ENCODE measurements at places on chromosomes 16 and 17. TPM values are rescaled to one million over a fixed set of nuclear protein-coding genes. Genes with fewer than 3 reads are reported as not detected.

TELO2 gene
- 55.7 TPM for total RNA-seq

ATP2A1 gene
- total RNA-seq: 2.3 TPM

SMTNL2 gene
- 39.3 TPM for total RNA-seq

CTRL gene
- 0.66 TPM for total RNA-seq

MT1F gene
- 12.5 TPM for total RNA-seq

KRT23 gene
- 43.6 TPM for total RNA-seq

SDR42E2 gene
- total RNA-seq: not detected

TMIGD1 gene
- not detected for total RNA-seq

PRR29 gene
- not detected for total RNA-seq

DNA sequence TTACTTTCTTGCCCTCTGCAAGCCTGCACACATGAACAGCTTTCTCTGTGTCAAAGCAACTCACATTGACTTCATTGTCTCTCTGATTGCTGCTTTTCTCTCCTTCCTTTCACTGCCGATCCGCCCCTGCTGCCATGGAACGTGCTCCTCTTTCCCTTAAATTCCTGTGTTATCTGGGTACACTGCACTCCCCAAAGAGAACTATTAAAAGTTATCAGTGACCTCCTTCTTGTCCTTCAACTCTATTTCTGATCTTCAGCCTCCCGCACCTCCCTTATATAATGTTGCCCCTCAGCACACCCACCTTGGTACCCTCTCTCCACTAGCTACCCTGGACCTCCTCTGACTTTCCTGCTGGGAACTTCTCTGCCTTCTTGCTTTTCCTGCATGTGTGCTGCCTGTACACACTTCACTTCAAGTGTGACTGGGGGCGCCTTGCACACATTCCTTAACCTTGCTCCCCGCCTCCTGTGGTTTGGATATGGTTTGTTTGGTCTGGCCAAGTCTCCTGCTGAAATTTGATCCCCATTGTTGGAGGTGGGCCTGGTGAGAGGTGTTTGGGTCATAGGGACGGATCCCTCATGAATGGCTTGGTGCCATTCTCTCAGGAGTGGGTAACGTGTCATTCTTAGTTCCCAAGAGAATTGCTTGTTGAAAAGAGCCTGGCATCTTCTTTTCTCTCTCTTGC lies 26.7 kb upstream of the PMP22 start:
- no peak for DNase-seq
- no peak overlapping the region for H3K27ac ChIP-seq
- H3K4me1 ChIP-seq: no peaks in the 10 kb centered on the region
- H3K27me3 ChIP-seq: no peaks in the 10 kb centered on the region
- H3K36me3 ChIP-seq: no peaks in the 10 kb centered on the region

DNA sequence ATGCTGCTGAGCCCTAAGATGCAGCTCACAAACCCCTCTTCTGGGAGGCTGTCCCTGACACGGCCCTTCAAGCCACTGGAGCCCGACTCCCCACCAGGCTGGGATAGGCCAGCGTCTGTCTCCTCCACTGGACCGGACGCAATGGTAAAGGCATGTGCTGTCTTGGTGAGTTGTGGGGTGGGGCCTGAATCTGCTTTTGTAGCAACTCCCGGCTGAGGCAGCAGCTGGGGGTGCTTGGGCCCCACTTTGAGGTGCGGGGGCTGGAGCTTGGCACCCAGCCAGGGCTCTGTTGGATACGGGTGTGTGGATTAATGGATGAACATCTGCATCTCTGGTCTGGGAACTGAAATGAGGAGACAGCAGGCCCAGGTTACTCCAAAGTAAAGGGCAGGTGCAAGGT lies 3.5 kb upstream of the NLRC3 start:
- no peaks in the 10 kb centered on the region for H3K4me1 ChIP-seq
- H3K27me3 ChIP-seq: no peaks in the 10 kb centered on the region
- H3K36me3 ChIP-seq: no peaks in the 10 kb centered on the region
- DNase-seq: no peak
- no peak overlapping the region for H3K4me3 ChIP-seq

GRCh38 chr16:66374176-66374575 lies 7.7 kb downstream of the CDH5 start:
- H3K27ac ChIP-seq: no peak overlapping the region
- H3K4me3 ChIP-seq: no peak overlapping the region
- no peaks in the 10 kb centered on the region for H3K36me3 ChIP-seq
- DNase-seq: no peak
- H3K4me1 ChIP-seq: peaks cover 9% of the 10 kb centered on the region

DNA sequence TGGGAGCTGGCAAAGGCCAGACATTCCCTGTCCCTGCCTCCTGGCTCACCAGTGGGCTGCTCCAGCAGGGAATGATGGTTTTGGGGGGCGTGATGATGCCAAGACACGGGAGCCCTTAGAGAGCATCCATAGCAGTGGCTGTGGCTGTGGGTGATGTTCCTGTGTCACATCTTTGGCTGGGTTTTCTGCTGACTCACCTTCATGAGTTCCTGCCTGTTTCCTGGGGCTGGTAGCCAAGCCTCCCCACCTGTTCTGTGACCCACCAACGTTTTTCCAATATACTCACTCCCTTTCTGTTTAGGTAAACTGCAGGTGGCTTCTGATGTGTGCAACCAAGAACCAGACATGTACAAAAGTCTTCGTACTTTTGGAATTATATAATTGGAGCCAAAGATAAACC lies 16.5 kb upstream of the NF1 start:
- H3K36me3 ChIP-seq: no peaks in the 10 kb centered on the region
- no peak for DNase-seq
- H3K4me1 ChIP-seq: peaks cover 6% of the 10 kb centered on the region
- no peak overlapping the region for H3K4me3 ChIP-seq
- H3K27me3 ChIP-seq: no peaks in the 10 kb centered on the region

DNA sequence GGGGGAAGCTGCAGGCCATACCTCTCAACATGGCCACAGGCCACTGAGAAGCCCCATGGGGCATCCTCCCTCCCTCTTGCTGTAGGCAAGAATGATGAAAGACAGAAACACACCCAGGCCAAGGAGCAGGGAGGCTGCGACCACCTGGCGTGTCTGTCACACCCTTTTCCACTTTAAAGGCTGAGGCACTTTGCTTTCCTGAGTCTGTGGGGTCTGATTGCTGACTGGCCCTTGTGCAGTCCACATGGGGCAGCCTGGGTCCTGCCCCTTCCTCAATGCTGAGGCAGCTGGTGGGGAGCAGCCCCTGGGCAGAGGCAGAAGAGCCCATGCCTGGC lies 8.7 kb downstream of the TMEM204 start:
- DNase-seq: no peak
- no peaks in the 10 kb centered on the region for H3K36me3 ChIP-seq
- H3K27ac ChIP-seq: no peak overlapping the region
- H3K4me3 ChIP-seq: no peak overlapping the region
- H3K27me3 ChIP-seq: no peaks in the 10 kb centered on the region

GRCh38 chr16:82157534-82157812 lies 12.6 kb downstream of the MPHOSPH6 start:
- no peaks in the 10 kb centered on the region for H3K27me3 ChIP-seq
- peaks cover 2% of the 10 kb centered on the region for H3K36me3 ChIP-seq
- H3K27ac ChIP-seq: no peak overlapping the region
- H3K4me3 ChIP-seq: no peak overlapping the region
- no peak for DNase-seq

DNA sequence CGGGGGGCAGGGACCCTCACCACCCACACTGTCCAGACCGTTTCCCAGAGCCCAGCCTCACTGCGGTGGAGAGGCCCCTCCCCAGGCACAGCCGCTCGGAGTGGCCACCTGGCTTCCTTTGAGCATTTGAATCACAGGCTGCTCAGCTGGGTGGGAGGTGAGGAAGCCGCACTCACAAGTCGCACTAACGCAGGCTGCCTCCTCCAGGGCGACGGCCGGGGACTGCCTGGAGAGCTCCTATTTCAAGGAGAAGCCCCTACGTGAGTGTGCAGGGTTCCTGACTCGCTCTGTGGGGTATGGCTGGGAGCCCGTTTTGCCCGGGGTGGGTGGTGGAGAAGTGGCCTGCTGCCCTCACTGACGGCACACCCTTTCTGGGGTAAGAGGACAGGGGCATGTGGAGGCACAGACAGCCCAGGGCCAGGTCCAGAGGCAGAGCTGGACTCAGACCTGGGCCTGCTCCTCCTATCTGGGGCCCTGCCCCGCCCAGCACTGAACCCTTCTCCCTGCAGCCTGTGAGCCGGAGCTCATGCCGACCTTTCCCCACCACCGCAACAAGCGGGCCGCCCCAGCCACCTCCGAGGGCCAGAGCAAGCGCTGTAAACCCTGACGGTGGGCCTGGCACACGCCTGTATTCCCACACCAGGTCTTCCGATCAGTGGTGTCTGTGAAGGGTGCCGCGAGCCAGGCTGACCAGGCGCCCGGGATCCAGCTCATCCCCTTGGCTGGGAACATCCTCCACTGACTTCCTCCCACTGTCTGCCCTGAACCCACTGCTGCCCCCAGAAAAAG lies 6.2 kb downstream of the SPATA2L start:
- H3K27ac ChIP-seq: peak overlapping the region; percentile 73
- no peaks in the 10 kb centered on the region for H3K27me3 ChIP-seq
- H3K36me3 ChIP-seq: peaks cover 11% of the 10 kb centered on the region
- H3K4me1 ChIP-seq: peaks cover 4% of the 10 kb centered on the region

DNA sequence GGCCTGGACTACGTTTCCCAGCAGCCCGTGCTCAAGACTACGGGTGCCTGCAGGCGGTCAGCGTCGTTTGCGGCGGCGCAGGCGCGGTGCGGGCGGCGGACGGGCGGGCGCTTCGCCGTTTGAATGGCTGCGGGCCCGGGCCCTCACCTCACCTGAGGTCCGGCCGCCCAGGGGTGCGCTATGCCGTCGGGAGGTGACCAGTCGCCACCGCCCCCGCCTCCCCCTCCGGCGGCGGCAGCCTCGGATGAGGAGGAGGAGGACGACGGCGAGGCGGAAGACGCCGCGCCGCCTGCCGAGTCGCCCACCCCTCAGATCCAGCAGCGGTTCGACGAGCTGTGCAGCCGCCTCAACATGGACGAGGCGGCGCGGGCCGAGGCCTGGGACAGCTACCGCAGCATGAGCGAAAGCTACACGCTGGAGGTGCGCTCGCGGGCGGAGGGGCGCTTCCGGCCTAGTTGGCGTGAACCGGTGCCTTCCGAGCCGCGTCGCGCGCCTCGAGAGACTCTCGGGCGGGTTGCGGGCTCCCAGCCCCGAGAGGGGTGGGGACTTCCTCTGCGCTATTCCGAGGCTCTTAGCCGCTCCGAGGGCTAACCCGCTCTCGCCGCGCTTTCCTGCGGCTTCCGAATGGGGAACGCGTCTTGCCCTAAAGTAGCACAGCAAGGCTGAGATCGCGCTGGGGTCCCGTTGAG lies at the start of gene RBL2:
RBL2 (plus strand) TSS at position 95 of the 689 bp plus-strand sequence; CDS start at position 181, 86 bp downstream.
- H3K36me3 ChIP-seq: no peaks in the 10 kb centered on the region
- H3K4me3 ChIP-seq: peak within 1 kb of the TSS; percentile 99
- peaks cover 19% of the 10 kb centered on the region for H3K4me1 ChIP-seq
- DNase-seq: peak; percentile 93
- H3K27me3 ChIP-seq: no peaks in the 10 kb centered on the region
- peak within 1 kb of the TSS; percentile 96 for H3K27ac ChIP-seq
